ENCODE measurements at places on chromosomes 3 and 15. TPM values are rescaled to one million over a fixed set of nuclear protein-coding genes. Genes with fewer than 3 reads are reported as not detected.

FGF7 gene
- total RNA-seq: not detected

CAMK2N2 gene
- 1.6 TPM for total RNA-seq

CNTN4 gene
- not detected for total RNA-seq

CEP19 gene
- total RNA-seq: 2.6 TPM

ESYT3 gene
- total RNA-seq: 1.2 TPM

CCR8 gene
- total RNA-seq: not detected

TERC gene
- not detected for total RNA-seq

TGM4 gene
- 0.07 TPM for total RNA-seq

PATL2 gene
- not detected for total RNA-seq

ZNF774 gene
- 1.5 TPM for total RNA-seq

SLC12A1 gene
- total RNA-seq: not detected

CHP1 gene
- 55.2 TPM for total RNA-seq

SEMA6D gene
- total RNA-seq: not detected

ZNF501 gene
- not detected for total RNA-seq

MYH15 gene
- 0.14 TPM for total RNA-seq

SLC12A8 gene
- total RNA-seq: 1.2 TPM

IQCH gene
- 1.8 TPM for total RNA-seq

MAGEL2 gene
- not detected for total RNA-seq

ZCWPW2 gene
- not detected for total RNA-seq

ALDH1A3 gene
- total RNA-seq: 15.1 TPM

GOLGA8N gene
- total RNA-seq: 0.95 TPM

TMC3 gene
- not detected for total RNA-seq

HYAL1 gene
- total RNA-seq: 1.00 TPM

BDH1 gene
- 3.6 TPM for total RNA-seq

GOLGA8A gene
- 11.6 TPM for total RNA-seq

ZNF660 gene
- not detected for total RNA-seq

GABRA5 gene
- total RNA-seq: 102 TPM

FAN1 gene
- 9.9 TPM for total RNA-seq

IMPG2 gene
- not detected for total RNA-seq

PP2D1 gene
- total RNA-seq: not detected

LINGO1 gene
- total RNA-seq: 10.0 TPM

FLNB gene
- total RNA-seq: 344 TPM

SLC22A14 gene
- total RNA-seq: 0.07 TPM

NR2E3 gene
- total RNA-seq: 0.19 TPM

SKOR1 gene
- 0.05 TPM for total RNA-seq

MESP1 gene
- 1.7 TPM for total RNA-seq

LYZL4 gene
- total RNA-seq: not detected

GRAMD2A gene
- total RNA-seq: 0.12 TPM

ARPC4 gene
- total RNA-seq: 158 TPM

CLPX gene
- total RNA-seq: 37.2 TPM

SH3GL3 gene
- 0.85 TPM for total RNA-seq

CFAP100 gene
- total RNA-seq: not detected

LRTM1 gene
- total RNA-seq: not detected

KLHL40 gene
- not detected for total RNA-seq

CTXN2 gene
- total RNA-seq: not detected

OSTN gene
- not detected for total RNA-seq

SLC22A13 gene
- not detected for total RNA-seq

KCTD6 gene
- 6.2 TPM for total RNA-seq

SLC9A9 gene
- 0.31 TPM for total RNA-seq

GCHFR gene
- 8.7 TPM for total RNA-seq

Data from A549 treated with Mapracorat at 1 μM for 4 hours (cell line).